ENCODE measurements at places on chromosomes 4 and X.

DNA sequence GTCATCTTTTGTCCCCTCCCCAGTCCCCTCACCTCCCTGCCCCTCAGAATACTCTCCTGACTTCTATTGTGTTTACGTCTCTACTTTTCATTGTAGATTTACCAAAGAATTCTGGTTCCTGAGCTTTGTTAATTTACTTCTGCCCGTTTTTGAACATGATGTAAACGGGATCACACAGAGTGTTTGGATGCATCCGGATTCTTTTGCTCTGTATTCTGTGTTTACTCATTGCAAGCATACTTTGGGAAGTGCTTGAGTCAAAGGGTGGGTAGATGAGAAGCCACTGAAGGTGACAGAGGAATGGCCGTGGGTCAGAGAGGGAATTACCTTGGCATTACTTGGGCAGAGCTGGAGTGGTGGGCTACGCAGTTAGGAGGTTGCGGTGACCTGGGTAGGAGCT, 18.0 kb downstream of the CLCN4 start:
- DNase-seq: no peak

DNA sequence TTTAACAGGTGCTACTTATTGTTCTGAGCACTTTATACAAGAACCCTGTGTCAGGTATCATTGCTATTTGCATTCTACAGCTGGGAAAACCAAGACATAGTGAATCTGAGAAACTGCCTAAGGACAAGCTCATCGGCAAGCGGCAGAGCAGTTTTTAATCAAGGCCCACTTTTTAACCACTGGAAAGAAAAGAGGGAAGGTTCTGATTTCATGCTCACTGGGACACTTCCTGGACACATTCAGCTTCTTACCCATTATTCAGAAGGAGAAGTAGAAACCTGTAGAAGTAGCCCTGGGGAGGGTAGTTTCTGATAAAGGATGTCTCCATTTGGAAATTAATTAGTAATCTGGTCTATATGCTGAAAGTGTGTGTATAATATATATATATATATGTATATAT, 2.5 kb upstream of the LNX1 start:
- DNase-seq: no peak

DNA sequence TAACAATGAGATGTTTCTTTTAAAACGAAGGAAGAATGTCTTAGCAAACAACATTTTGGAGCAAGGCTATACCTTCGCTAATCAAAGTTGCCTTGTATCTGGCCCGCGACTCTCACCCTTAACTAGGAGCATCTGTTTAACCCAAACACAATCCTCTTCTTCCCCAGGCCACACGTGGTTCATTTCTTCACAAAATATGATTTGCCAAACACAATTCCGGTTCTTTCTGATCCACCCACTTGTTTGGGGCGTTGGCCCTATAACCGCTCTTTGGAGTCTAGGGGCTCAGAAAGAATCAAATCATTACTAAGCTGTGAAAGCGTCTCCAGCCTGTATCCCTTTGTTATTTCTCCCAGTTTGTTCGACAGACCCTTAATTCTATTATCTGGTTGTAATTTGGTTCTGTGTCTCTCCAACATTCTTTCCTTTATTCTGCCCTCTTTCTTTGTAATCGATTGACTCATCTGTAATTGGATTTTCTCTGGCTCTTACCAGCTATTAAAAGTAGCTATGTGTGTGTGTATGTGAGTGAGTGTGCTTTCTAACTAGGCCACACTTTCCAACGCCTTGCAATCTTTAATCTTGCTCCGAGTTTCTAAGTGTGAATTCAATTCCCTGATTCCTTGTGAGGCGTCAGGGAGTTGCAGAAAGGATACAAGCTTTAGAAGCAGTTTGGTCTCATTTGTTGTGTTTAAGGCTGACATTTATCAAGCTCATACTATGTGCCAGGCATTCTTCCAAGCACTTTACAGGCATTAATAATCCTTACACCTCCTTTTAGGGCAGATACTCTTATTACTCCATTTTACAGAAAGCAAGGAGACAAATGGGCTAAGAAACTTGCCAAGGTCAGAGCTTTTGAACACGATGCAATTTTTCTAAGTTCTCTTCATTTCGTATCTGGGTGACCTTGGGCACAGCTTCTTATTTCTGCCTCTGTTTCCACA, 138.6 kb upstream of the CPEB2 start:
- no peak for DNase-seq

DNA sequence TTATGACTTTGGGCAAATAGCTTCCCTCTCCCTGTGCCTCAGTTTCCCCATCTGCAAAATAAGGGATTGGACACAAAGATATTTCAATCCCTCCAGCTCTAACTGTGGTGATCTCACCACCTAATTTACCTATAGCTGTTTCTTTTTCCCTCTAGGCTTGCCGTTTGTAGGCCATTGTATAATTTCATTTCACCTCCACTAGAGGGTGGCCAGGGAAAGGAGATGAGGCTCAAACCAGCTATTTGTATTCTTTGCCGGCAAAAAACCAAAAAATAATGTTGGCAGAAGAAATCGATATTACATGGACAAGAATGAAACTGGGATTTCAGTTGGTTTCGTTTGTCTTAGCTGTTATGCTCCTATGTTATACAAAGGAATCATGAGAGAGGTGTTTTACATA, 36.1 kb upstream of the DOCK11 start:
- DNase-seq: peak; percentile 20

- DNase-seq: no peak
Observed at GRCh38 chr4:52932591-52933470, 70.7 kb downstream of the RASL11B start.

GRCh38 chr4:167052631-167053091, 181.6 kb downstream of the SPOCK3 start:
- DNase-seq: peak; percentile 85

DNA sequence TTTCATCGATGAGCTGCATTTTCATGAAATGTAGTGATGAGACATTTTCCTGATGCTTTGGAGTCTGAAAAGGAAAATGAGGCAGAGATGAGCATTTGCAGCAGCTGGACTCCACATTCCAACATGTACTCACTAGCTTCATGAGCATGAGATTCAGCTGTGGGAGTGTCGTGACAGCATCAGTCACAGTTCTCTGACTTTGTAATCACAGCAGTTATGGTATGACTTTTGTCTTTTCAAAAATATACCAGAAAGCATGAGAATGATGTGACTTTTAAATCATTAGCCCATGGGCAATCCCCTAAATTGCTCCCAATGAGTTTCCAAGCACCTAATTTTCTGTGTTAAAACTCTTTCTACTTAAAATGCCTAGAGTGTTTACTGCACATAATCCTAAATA, 18.3 kb upstream of the MSL3 start:
- no peak for DNase-seq

DNA sequence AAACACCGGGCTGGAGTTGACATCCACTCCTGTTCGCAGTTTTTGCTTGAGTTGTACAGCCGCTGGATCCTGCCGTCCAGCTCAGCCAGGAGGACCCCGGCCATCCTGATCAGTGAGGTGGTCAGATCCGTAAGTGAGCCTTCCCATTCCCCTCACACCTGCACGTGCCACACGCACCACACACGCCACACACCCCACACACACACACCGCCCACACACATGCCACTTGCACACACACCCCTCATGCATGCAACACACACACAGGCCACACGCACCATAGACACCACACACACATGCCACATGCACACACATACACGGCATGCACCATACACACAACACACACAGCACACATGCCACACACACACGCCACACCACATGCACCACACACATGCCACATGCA, 20.1 kb upstream of the MSANTD1 start:
- no peak for DNase-seq

GRCh38 chr4:1241936-1242505, 6.9 kb downstream of the CTBP1 start:
- no peak for DNase-seq

GRCh38 chr4:149795256-149795655, 20.4 kb downstream of the IQCM start:
- DNase-seq: no peak

DNA sequence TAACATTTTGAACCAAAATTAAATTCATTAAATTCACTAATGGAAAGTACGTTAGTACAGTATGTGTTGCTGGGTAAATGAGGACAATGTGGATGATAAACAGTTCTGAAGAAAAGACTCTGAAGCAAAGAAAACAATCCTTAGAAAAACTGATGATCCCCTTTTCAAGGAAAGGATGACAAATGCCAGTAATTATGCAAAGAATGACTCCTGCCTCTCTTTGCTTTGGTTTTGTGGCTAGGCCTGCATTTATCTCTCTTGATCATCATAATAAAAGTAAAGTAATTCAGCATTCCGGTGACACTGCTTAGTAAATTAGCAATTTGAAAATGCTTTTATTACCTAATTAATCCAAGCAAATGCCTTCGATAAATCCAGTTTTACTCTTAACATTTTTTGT, 652.2 kb upstream of the DIPK2B start:
- no peak for DNase-seq

DNA sequence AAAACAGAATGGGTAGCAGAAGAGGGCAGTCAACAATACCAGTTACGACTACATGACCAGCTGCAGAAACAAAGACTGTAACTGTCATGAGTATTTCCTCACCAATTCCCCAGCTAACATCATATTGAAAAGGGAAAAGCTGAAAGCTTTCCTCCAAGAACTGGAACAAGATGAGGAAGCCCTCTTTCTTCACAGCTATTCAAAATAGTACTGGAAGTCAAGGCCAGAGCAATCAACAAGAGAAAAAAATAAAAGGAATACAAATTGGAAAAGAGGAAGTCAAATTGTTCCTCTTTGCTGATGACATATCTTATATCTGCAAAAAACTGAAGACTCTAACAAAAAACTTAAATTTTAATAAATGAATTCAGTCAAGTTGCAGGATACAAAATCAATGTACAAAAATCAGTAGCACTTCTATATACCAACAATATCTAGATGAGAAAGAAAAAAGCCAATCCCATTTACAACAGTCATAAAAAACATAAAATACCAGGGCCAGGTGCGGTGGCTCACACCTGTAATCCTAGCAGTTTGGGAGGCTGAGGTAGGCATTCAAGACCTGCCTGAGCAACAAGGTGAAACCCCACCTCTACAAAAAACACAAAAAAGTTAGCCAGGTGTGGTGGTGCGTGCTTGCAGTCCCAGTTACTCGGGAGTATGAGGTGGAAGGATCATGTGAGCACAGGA, 125.4 kb downstream of the ATP8A1 start:
- DNase-seq: no peak

- DNase-seq: peak; percentile 48
Observed at GRCh38 chr4:86891762-86892635, at the start of gene C4orf36. Gene C4orf36, minus strand, starts transcription at chr4:86892422. Its CDS starts 902 bp downstream, at chr4:86891520.

GRCh38 chrX:44971674-44972073, 98.7 kb downstream of the KDM6A start:
- DNase-seq: no peak

DNA sequence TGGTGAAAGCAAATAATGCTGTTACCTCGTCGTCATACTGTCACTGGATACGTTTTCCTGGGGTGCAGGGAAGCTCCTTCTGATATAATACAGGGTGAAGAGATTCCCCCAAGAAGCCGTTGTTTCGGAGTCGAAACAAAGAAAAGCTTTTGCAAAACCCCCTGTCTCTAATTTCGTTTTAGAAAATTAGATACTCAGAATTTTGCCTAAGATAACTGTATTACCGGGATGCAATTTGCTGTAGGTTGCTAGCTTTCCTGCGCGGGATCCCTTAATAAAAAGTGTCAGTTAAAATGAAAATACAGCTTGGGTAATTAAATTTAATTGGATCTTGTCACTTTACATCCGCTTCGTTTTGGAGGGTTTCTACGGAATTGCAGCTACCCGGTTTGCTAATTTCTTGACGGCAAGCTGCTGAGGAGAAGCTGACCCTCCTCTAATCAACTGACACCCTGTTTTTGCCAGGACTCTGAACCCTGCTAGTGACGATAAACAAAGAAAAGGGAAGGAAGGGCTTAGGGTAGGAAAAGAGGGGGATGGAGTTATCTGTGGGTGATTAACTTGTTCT, 174.6 kb downstream of the SHOX start:
- no peak for DNase-seq

DNA sequence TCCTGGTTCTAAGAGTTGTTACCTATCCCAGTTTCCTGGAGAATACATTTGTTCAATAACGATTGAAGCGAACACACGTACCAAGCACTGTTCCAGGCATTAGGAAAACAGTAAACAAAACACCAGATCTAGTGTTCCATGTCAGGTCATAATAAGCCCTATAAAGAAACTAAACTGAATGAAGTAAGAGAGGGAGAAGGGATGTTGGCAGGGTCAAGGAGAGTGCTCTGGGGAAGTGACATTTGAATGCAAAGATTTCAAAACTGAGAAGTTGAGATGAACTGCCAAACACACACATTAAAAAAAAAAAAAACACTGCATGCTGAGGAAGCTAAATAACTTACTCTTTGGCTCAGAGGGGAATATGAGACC, 14.4 kb upstream of the ENAM start:
- DNase-seq: no peak

- no peak for DNase-seq
Observed at GRCh38 chrX:69203638-69204037, 38.4 kb upstream of the PJA1 start.

GRCh38 chrX:141221611-141222010, 20.7 kb downstream of the SPANXC start:
- no peak for DNase-seq

GRCh38 chrX:123013141-123013540, 170.9 kb upstream of the GRIA3 start:
- DNase-seq: no peak

DNA sequence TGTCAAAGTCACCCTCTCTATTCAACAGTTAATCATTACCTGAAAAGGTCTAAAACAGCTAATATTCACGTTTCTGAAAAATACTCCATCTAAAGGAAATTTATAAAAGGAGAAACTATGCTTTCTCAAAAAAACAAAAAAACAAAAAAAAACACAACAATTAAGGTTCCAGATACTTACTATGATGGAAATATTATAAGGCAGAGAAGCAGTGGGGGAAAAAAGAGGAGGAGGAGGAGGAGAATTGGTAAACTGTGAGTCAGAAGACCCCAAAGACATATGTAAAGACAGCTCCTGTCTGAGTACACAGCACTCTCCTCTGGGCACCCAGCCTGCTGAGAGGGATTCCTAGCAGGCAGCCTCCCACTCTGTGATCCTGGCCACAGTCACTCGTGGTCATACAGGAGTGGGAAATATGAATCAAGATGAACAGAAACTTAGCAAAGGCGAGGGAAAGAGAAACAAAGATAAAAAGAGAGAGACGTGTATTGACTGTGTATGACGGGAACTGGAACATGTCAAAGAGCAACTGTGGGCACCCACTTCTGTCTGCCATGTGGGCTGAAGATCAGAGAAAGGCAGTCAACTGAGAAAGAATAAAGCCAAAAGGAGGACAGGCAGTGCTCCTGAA, 12.5 kb downstream of the KLHL15 start:
- DNase-seq: no peak

- DNase-seq: peak; percentile 43
Observed at GRCh38 chr4:110198049-110198434, 373 bp downstream of the ELOVL6 start.

DNA sequence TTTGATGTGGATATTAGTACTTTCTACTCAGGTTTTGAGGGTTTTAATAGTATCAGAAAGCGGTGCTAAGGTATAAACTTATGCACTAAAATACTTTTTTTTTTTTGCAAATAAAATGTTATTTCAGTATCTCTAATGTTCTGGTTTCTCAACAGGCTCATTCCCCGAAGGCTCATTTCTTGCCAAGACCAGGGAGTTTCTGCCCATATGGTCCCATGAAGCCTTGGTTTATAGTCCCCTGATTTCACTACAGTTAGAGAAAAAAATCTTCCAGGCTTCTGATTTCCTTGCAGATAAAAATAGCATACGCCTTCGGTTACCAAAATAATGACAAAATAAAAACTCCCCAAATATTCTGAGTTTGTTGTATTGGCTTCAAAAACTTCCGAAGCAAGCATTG, 814.2 kb upstream of the PABPC4L start:
- DNase-seq: no peak

- DNase-seq: no peak
Observed at GRCh38 chrX:5306654-5307121, 922.0 kb downstream of the NLGN4X start.
